ENCODE measurements at places on chromosomes 7 and 10.

DNA sequence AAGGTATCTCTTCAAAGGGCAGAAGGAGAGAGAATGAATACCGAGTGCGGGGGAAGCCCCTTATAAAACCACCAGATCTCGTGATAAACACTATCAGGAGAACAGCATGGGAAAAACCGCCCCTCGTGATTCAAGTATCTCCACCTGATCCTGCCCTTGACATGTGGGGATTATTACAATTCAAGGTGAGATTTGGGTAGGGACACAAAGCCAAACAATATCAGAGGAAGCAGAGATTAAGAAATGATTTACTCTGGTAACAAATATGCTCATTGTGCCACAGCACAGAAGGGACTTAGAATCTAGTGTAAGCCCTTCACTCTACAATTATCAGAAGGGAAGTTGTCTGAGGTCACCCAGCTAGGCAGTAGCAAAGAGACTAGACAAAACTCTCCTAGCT lies 40.1 kb upstream of the ZNRF2 start:
- no peak for DNase-seq

GRCh38 chr10:110502851-110503301 lies 5.2 kb downstream of the DUSP5 start:
- peak; percentile 82 for DNase-seq

DNA sequence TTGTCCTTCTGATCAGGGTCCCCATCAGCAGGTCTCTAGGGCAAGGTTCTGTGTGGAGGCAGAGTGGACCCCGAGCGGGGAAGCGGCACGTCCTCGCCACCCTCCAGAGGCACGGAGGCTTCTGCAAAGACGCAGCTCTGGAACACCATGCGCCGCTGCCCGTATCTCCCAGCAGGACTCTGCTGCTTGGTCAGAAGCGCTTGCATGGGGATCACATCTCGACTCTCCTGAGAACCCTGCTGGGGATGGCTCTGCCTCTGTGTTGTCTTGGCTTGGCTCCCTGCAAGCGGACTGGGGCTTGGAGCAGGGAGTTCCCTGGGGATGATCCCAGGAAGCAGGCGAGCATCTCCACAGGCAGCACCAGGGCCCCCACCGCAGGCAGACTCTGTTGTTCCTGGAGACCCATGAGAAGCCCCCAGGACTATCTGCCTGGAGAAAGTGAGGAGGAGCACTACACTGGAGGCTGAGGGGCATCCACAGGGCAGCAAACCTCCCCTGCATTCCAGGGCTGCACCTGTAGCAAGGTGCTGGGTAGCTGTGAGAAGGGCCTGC lies 520.5 kb downstream of the GLRX3 start:
- no peak for DNase-seq

DNA sequence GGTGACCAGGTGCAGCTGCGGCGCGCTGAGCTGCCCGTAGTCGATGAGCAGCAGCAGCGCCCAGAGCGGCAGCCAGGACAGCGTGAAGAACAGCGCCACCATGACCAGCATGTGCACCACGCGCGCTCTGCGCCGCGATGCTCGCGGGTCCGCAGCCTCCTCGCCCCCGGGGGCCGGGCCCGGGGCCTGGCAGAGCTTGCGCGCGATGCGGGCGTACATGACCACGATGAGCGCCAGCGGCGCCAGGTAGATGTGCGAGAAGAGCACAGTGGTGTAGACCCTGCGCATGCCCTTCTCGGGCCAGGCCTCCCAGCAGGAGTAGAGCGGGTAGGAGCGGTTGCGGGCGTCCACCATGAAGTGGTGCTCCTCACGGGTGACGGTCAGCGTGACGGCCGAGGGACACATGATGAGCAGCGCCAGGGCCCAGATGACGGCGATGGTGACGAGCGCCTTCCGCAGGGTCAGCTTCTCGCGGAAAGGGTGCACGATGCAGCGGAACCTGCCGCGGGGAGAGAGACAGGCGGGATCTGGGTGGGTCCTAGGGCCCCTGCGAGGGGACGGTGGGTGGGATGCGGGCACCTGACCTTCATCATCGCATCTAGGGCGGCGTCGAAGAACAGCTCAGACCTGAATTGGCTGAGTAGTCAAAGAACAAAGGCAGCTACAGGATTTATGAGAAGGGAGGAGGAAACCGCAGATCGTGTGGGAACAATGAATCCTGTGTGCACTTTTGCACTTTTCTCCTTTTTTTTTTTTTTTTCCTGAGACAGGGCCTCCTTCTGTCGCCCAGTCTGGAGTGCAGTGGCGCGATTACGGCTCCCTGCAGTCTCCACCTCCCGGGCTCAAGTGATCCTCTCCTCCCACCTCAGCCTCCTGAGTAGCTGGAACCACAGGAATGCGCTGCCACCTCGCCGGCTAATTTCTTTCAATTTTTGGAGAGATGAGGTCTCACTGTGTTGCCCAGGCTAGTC lies 22.4 kb upstream of the PPA1 start:
- DNase-seq, result peak; percentile 26

GRCh38 chr10:72087392-72087968 lies 871 bp downstream of the SPOCK2 start:
- no peak for DNase-seq

All from midbrain (tissue), 1 donor.